Epithelial cell of alveolus of lung (primary cell): ENCODE measurements at places on chromosomes 3 and 15. TPM values are rescaled to one million over a fixed set of nuclear protein-coding genes. Genes with fewer than 3 reads are reported as not detected.

NR1I2 gene
- not detected in 2 replicates for total RNA-seq

DAPK2 gene
- under 0.01 and 0.78 TPM in 2 replicates for total RNA-seq

DYNC1LI1 gene
- total RNA-seq = 24.8 and 31.0 TPM in 2 replicates

IL17RD gene
- total RNA-seq = 2.3 and 2.4 TPM in 2 replicates

PDCD6IP gene
- total RNA-seq = 133 and 204 TPM in 2 replicates

OR5K2 gene
- not detected in 2 replicates for total RNA-seq

IL16 gene
- 2.7 and 3.2 TPM in 2 replicates for total RNA-seq

KBTBD13 gene
- total RNA-seq = 0.13 TPM in 1 of 2 replicates, not detected in the other

ARGFX gene
- not detected in 2 replicates for total RNA-seq

CYP19A1 gene
- total RNA-seq = 0.08 and 0.13 TPM in 2 replicates

CNTN6 gene
- under 0.01 TPM in 1 of 2 replicates, not detected in the other for total RNA-seq

FBXO22 gene
- 27.8 and 41.2 TPM in 2 replicates for total RNA-seq

TLR9 gene
- total RNA-seq = not detected in 2 replicates

PP2D1 gene
- total RNA-seq = not detected in 2 replicates

FBXL2 gene
- 7.1 and 10.0 TPM in 2 replicates for total RNA-seq

MRAS gene
- 25.1 and 83.3 TPM in 2 replicates for total RNA-seq

ACOX2 gene
- total RNA-seq = 3.1 and 9.1 TPM in 2 replicates
